ENCODE measurements at places on chromosomes 2 and 18.

- DNase-seq = no peak
Measured at GRCh38 chr2:83022631-83023210, 1436.4 kb downstream of the SUCLG1 start.

DNA sequence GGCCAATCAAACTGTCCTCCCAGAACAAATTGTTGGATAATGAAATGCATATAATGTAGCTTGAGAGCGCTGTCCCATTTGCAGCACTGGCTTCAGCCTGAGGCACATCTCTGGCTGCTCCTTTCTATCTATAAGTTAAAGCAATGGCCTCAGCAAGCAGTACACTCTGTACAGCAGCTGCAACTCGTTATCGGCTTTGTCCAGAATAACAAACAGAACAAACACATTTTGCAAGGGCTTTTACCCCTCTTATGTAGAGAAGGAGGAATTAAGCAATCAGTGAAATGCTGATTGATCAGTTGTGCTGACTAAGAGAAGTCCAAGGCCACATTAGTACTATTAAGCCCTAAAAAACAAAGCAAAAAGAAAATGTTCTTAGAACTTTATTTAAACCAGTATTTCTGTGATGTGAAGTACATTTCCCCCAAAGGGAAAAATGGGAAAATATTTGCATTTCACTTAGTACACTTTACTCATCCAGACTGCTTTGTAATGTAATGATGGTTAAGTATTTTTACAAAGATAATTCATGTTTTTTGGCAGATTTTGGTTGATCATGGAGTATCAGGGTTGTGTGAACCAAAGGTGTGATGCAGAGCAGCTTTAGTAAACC lies 15.0 kb upstream of the CPS1 start:
- no peak for DNase-seq

GRCh38 chr2:230877759-230878598 lies 13.2 kb downstream of the ITM2C start:
- DNase-seq = no peak

DNA sequence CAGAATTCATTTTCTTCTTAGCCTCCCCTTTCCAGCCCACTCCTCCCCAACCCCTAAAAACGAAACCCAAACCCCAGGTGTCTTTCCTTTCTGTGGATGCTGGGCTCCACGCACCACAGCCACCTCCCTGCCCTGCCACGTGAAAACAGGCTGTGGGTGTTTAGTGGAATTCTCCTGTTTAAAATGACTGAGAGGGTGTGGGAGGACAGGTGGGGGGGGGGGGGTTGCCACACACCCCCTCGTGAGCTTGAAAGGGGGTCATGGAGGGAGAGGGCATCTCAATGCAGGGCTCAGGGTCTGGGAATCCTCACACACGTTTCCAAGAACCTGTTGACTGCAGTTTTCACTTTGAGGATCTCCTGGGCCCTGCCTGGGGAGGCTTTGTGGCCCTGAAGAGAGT lies 110.3 kb downstream of the FAM210A start:
- no peak for DNase-seq

DNA sequence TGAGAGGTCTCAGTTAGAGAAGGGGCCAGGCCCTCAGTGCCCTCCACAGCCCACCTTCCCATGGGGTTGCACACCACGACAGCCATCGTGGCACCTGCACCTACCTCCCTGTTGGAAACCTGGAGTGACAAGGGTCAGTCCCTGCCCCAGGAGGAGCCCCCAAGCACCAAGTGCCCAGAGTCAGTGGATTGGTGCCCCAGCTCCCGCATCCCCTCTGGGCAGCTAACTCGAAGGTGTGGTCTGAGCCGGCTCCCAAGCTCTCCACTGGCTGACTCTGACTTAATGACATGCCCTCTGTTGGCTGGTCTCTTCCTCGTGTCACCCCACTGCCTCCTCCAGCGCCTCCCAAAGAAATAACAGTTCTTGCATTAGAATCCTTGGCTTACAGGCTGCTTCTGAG lies 116.4 kb downstream of the NDUFA10 start:
- no peak for DNase-seq

- no peak for DNase-seq
Measured at GRCh38 chr2:163401481-163401880, 334.3 kb downstream of the FIGN start.

DNA sequence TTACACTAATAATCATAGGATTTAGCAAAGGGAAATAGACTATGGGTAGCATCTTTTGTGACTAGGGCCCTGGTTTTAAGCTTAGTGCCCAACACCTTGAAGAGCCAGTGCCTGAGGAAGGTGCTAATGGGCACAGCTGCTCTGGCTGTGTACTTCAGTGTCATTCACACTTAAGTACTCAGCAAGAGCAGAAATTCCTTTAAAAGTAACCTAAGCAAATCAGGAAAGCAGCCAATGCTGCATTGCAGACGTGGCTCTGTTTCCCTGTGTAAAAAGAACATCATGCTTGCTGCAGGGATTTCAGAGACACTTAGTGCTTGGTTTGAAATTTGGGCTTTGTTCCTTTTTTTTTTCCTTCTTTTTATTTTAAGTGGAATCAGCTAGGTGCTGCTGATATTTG lies 505.4 kb downstream of the SUCLG1 start:
- no peak for DNase-seq

DNA sequence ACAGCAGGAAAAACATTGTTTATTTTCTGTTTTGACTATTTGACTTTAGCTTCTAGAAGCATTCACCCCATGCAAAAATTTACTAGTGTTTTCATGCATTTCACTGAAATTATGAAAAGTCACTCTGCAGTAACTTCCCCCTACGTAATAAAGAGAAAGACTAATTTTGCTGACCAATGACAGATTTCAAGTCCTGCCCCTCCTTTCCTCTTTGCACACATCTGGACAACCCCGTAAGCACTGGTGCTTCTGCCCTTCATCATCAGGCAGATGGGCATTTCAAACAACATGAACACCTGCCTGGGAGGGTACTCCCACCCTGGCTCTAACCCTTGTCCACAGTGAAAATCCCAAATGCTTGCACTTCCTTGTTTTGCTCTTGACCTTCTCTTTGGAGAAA lies 815.0 kb upstream of the ID2 start:
- DNase-seq = no peak

DNA sequence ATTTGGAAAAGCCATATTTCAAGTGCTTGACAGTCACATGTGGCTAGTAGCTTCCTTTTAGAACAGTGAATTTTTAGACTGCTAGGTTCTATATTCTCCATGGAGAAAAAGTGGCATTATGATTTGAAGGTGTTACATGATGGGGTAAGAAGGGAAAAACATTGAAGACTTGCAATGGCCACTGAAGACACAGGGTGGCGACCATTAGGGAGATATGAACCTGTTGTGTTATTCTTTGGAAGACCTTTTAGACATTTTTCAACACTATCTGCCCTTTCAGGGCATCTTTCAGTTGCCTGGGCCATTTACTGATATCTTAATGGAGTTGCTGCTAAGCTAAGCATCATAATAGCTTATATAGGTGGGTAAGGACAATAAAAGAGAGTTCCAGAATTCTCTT lies 1387.2 kb downstream of the SUCLG1 start:
- DNase-seq = no peak

Measured in K562 (cell line).